Caudate nucleus (tissue), 63 donors: ENCODE measurements at places on chromosomes 16 and 17.

DNA sequence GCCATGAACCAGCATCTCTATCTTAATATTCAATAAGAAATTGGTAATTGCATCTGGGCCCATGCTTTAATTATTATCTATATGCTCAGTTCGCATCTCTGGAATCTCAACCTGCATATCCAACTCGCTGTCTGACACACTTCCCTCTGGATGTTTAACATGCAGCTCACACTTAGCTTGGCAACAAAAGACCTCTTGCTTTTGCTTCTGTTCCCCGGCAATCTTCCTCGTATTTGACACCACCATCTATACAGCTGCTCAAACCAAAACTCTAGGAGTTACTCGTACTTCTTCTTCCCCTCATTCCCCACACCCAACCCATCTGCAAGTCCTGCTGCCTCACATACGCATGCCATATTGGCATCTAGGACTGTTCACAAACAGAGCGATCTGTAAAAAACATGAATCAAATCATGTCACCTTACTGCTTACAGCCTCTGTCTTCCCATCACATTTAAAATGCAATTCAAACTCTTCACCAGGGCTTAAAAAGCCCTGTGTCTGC, 300.6 kb downstream of the CEP112 start:
- DNase-seq = no peak

- no peak for DNase-seq
Measured at GRCh38 chr16:20393801-20394577, 10.5 kb downstream of the PDILT start.

GRCh38 chr16:85746460-85747215, 4.3 kb downstream of the C16orf74 start:
- DNase-seq = no peak

DNA sequence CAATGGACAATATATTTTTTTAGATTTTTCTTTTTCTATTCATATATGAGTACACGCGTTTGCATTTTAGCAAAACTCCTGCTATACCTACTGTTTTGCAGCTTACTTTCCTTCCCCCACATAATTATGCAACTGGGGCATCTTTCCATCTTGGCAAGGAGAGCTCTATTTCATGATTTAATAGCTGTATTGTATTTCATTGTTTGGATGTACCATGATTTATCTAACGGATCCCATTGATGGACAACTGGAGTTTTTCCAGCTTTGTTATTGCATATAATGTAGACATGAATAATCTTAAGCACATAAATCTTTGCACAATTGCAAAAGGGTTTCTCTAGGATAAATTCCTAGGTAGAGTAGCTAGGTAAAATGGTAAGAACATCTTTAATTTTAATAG, 133.9 kb downstream of the PITPNC1 start:
- DNase-seq = no peak

DNA sequence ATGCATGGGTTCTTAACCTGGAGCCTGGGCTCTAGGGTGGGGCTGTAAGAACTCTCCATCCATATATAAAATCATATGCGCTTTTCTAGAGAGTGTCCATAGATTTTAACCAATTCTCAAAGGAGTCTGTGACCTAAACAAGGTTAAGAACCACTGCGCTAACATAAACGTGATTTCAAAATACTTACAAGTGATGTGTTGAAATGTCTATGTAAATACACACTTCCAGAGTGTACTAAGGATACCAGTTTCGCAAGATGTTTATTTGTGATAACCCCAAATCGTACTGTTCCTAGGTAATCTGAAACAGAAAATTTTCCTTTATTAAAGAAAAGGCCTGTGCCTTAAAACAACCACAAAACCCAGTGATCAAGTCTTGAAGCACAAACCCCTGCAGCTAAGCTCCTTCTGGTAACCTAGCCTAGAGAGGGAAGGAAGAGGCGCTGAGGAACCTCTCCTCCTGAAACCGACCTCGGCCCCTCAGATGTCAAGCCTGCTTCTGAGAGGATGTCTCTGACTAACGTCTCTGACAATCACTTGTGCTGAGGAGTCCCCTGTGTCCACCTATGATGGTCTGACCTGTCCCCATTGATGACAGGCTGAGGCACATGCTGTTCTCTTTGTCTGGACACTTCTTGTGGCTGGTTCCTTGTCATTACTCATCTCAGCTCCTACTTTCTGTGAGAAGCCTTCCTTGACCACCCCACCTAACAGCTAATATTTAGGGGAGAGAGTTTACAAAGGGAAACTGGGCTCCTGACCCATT, 32.2 kb downstream of the SNN start:
- no peak for DNase-seq

- no peak for DNase-seq
Measured at GRCh38 chr16:6279286-6279685, 1053.4 kb upstream of the RBFOX1 start.

DNA sequence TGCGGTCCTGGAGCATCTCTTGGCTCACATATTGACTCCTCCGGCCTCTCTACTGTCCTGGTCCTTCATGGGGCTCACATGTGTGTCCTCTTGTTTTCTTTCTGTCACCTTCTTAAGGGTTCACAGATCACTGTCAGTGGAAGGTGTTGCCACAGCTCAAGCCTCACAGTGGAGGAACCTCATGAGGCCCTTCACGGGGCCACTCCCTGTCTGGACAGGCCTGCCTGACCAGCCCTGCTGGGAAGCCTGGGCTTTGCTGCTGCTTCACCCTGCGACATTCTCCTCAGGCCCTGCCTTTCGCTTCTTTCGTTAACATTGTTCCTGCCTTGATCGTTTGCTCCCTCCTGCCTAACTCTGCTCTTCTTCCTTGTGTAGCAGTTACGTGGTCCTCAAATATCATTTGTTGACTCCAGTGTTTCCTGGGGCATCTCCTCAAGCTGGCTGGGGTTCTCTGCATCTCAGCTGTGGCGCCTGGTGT, 55.9 kb downstream of the WDR45B start:
- no peak for DNase-seq
